ENCODE measurements at places on chromosomes 2 and 18.

DNA sequence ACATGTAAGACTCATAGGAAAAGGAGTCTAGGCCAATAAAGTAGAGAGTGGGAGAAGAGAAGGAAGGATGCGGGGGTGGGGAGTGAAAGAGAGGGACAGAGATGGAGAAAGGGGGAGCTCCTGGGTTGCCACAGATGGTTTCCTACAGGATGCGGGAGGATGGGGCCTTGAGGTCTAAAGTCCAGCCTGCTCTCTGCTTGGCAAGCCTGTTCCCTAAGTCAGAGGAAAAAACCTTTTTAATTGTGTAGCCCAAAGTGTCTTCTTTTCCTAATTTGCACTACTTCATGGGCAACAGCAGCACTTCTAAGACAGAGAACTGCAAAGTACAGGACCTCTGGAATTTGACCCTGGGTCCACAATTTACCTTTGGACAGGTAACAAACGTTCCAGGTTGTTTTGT is 1.4 kb upstream of the FAM110C start:
- no peak for DNase-seq

GRCh38 chr2:680496-680895 is 3.3 kb upstream of the TMEM18 start:
- DNase-seq, result no peak

- DNase-seq, result peak; percentile 64
Observed at GRCh38 chr18:23422751-23423418, 30.2 kb upstream of the RIOK3 start.

- no peak for DNase-seq
Observed at GRCh38 chr18:32881009-32881408, 108.2 kb upstream of the KLHL14 start.

DNA sequence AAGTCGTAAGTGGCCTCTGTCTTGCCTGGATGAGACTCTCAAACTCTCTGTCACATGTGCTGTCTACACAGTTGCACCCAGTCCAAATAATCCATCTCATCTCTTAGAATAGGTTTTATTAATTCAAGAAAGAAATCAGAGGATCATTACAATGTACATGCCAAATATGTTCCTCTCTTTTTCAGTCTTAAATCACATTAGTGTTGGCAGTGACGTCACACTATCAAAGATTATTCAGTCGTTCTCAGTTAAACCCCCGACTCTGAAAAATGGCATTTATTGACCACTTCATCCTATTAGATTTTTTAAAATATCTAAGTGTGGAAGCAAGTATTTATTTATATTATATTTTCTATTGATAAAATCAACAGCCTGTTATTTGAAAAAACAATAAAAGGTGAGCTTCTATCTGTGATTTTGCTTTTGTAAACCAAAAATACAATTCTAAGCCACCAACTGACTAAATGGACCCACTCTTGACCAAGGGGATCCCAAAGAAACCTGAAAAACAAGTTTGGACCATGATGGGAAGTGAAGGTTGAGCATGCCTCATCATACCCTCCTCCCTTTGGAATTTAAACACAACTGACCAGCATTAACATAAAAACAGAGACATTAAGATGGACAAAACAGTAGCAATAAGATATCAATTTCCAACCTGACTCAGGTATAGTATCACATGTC is 1894.4 kb upstream of the LRRTM1 start:
- no peak for DNase-seq

DNA sequence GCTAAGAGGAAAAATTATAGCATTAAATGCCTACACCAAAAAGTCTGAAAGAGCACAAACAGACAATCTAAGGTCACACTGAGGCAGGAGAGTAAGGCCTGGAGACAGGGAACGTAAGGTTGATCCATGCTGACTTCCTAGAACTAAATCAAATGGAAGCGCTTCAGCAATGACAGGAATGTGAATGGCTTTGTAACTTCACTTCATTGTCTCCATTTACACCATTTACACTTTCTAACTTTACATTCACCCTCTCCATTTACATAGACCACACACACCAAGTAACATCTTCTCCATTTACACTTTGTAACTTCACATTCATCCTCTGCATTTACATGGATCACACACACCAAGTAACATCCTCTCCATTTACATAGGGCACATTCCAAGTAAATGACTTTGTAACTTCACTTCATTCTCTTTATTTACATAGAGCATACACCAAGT is 103.1 kb upstream of the SPATS2L start:
- no peak for DNase-seq
